ENCODE measurements at places on chromosomes 1 and 21.

DNA sequence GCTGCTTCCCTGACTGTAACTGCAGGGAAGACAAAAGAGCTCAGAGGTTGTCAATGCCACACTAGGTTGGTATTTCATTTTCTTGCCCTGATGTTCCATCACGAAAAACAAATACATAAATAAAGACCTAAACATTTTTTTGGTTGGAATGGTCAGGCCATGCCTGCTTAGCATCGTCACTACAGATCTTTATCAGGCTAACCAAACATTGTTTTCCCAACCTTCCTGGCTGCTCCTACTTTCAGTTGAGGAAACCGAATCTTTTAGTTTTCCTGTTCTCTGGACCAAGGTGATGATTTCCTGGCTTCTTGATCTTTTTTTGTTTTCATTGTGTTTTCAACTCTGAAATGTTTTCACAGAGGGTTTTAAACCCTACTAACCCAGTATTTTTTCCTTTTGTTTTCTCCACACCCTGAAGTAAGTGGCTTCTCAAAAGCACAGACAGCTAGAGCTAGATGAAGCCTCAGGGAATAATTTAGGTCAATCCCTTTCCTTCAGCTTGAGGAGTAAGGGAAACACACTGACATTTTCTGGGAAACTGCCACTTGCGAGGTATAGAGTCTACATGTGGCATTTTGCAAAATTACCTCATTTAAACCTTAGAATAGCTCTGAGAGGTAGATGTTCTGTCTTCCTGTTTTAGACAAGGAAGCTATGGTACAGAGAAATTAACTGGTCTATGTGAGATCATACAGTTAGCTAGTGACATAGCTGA, 67.2 kb upstream of the CNN3 start:
- no peak for DNase-seq

- DNase-seq, result no peak
These were observed 245.3 kb downstream of the PLPP3 start for GRCh38 chr1:56334047-56334446.

GRCh38 chr1:64834734-64835133, 89.9 kb downstream of the RAVER2 start:
- DNase-seq, result peak; percentile 25

GRCh38 chr21:26943921-26944320, 23.0 kb downstream of the ADAMTS5 start:
- no peak for DNase-seq

GRCh38 chr1:87437663-87438295, 109.1 kb downstream of the LMO4 start:
- no peak for DNase-seq

DNA sequence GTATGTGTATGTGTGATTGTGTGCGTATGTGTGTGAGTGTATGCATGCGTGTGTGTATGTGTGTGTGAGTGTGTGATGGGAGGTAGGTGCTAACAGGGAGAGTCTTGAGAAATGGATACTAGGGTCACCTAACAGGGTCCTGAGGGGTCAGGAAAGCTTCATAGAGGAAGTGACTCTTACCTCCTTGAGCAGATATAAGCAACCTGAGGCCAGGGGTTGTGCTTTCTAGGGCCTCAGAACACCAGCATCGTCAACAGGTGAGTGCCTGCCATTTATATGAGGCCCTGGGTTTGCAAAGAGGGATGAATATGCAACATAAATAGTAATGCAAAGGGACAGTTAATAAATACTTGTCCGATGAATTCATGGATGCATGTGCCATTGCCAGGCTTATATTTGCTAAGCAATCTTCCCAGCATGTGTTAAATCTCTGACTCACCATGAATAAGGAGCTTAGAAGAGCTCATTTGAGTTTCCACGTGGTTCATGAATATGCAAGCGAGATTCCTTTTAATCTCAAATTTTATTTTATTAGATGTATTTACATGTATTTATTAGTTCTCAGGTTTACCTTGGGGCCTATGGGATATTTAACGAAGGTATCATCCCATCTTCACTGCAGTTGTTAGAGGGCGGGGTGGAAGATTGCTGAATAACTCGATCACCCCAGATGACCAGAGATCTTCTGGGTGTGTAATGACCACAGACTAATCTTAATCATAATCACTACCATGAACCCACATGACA, 438.3 kb downstream of the CAMTA1 start:
- DNase-seq, result peak; percentile 91

DNA sequence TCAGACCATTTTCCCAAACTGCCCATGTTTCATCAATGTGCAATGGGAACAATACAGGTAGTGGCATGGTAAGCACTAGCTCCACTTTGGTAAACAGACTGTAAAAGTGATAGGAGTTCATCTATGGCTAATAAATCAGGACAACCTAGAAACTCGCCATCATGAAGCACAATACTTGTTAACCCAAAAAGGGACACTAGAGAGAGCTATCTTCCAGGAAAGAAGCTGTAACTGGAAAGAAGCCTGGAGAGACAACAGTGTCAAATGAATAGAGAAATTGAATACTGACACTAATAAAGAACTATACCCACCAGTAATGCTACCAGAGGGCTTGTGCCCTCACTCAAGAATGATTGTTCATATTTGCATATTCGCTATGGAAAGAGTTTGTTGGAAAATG, 164.7 kb upstream of the RGS18 start:
- peak; percentile 59 for DNase-seq

DNA sequence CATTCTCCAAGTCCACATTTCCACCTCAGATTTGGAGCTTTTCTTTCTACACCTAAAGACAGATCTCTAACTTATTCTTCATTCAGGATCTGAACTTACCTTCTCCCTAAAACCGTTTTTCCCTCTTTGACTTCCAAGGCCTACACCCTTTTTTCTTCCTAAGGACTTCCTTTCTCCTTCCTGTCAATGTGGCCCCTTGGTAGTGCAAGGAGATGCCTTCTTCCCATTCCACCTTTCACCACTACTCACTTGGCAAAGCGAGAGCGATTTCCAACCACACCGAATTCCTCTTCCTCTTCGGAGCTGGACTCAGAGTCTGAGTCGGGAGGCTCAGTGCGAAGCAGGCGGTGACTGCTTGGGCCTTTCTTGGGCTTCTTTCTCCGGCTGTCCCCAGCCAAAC, 1.3 kb downstream of the EFCAB14 start:
- DNase-seq, result no peak

DNA sequence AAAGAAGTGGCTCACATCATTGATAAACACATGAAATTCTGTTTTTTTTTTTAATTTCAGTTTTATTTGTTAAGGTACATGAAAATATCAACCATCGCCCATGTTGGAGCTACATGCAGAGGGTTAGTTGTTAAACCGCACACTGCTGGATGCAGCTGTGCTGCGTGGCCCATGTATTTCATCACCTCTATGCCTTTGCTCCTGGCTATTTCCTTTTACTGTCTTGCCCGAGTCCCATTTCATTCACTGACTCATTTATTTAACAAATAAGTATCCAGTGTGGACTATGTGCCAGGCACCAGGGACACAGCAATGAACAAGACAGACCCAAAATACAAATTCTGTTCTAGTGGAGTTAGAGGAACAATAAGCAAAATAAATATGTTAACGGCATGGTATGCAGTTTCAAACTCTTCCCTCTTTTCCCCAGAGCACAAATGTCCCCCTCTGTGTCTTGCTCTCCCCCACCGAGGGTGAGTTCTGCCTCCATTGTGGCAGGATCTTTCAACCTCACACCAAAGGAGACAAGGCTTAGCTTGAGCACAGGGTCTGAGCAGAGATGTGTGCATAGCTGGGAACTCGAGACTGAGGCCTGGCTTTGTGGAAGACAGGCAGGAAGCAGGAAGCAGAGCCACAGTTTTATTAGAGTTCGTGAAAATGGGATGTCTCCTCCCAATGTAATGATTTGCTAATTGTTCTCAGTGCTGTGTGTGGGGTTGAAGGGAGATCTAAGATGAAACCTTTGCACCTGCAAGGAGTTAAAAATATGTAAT, 44.6 kb downstream of the MAN1C1 start:
- DNase-seq, result no peak

DNA sequence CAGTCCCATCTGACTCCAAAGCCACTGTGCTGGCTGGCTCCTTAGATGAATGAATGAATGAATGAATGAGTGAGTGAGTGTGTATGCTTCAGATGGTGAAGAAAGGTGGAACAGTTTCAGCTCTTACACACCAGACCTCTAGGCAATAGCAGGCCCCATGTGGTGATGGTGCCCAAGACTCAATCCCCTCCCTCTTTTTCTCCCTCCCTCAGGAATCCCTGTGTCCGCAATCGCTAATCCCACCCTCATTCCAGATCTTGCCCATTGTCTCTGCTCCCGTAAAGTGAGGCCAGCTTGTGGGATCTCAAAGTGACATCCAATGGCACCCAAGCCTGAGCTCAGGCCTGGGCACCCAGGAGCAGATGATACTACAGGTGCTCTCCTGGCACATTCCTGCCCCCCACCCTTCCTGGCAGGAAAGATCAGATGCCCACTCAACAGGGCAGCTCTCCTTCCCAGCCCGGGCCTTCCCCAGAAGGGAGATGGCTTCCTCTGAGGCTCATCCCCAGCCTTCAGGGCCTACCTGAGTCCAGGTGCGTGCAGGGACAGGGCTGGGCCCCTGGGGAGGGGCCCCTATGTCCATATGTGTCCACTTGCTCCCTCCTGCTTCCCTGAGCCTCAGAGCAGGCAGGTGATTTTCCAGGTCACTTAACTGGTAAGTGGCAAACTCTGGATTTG, 106.4 kb downstream of the HMGB4 start:
- DNase-seq, result no peak

DNA sequence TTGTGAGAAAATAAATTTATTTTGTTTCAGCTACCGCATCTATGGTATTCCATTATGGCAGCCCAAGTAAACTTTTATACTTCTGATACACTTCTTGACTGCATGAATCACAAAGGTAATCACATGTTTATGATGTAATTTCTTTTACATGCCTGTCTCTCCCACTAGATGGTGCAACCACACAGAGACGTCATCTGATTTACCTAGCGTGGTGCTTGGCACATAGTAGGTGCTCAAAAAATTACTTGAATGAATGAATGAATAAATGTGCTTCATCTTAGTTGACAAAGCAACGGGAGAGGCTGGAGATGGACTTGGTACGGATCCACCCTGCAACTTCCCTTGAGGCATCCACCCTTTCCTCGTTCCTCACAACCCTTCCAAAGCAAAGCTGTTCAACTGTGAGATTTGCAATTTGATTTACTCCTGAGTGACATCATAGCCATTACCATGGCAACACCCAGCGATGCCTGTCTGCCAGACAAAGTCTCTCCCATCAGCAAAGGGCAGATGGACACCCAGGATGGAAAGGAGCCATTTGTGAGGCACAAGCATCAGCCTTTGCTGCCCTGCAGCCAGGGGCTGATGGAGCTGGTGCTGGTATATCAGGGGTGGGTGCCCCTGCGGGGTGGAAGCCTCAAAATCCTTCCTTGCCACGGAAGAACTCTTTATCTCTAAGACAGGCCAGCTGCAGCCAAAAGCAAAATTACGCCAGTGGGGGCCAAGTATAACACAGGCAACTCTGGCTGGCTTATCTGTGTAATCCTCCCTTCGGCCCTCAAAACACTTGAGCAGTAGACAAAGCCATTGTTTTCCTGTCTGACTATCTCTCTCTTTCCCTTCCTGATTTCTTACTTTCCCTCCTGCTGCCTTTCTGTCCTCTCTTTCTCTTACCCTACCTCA, 18.9 kb upstream of the VWA5B1 start:
- no peak for DNase-seq

GRCh38 chr1:43431676-43432075, 22.1 kb downstream of the HYI start:
- DNase-seq, result no peak

GRCh38 chr1:58844176-58844575, 60.3 kb upstream of the JUN start:
- DNase-seq, result no peak

- no peak for DNase-seq
These were observed 10.7 kb downstream of the MR1 start for GRCh38 chr1:181044449-181044966.

- peak; percentile 17 for DNase-seq
These were observed 95.6 kb upstream of the KCNK1 start for GRCh38 chr1:233518344-233518743.

- DNase-seq, result peak; percentile 46
These were observed 425.5 kb downstream of the KCTD3 start for GRCh38 chr1:215992620-215993019.

Data from fibroblast of skin of scalp (primary cell).